ENCODE measurements at places on chromosomes 4 and X.
A peak's percentile ranks its signal among the peaks of the same experiment; 100 is the strongest.

GRCh38 chrX:46707274-46707965 is 51.5 kb downstream of the SLC9A7 start:
- no peak for DNase-seq

GRCh38 chr4:175422331-175422730 is 389.7 kb downstream of the GPM6A start:
- DNase-seq, result no peak

GRCh38 chrX:30308263-30309138 is 689 bp downstream of the NR0B1 start:
- peak; percentile 12 for DNase-seq

GRCh38 chrX:145630081-145630480 is 187.5 kb upstream of the SLITRK2 start:
- DNase-seq, result no peak

DNA sequence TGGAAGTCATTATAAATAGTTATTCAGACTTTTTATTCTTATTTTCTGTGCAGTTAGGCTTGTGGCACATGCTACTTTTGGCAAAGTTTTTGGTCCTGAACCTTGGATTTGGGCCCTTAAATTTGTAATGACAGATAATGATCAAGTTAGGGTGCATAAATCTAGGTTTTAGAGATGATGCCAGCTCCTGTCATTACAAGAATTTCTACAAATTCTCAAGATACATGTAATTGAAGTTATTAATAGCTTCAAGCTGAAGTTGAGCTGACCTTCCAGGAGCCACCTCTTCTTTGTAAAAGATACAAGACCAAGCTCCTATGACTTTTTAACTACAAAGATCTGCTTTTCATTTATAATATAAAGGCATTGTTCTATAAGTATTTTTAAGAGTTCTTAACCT is 255.6 kb upstream of the UGT8 start:
- no peak for DNase-seq

GRCh38 chr4:107561481-107561880 is 158.6 kb downstream of the PAPSS1 start:
- no peak for DNase-seq

DNA sequence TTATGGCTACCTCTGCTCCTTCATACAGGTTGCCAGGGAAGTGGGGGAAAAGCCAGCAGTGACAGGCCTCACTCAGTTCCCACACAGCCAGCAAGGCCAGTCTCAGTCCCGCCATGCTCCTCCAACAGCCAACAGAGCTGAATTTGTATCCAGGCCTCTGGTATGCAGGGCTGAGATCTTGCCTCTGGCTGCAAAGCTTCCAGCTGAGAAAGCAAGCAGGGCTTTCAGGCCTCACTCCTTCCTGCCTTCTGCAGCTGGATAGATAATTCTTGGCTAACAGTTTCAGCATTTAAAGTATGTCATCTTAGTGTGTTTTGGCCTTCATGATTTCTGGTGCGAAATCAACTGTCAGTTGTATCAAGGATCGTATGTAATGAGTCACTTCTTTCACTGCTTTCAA is 103.6 kb downstream of the GNL3L start:
- no peak for DNase-seq

DNA sequence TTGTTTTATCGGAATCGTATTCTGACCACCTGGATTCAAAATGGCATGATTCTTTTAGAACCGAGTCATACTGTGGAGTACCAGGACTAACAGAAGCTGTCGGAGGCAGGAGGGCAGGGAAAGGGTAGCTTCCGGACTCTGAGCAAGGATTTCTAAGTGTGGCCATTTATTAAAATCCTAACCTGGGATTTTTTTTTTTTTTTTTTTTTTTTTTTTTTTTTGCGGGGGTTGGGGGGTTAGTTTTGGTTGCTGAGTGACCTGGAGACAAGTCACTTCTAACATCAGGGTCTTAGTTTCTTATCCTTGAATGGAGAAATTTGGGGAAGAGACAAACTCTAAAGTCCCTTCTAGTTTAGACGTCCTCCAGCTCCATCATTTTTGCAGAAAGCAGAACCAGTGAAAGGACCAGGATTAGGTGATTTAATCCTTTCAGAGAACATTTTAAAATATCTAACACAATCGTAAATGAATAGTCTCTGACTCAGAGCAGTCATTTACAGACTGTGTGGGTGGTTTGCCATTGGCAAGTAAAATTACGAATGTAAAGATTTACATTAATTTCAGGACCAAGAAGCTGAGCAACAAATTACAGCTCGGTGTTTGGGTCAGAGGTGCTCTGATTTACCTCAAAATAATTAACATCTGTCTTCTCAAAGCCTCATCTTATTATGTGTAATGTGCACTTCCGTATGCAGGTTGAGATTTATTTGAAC is 7.3 kb downstream of the SLC25A5 start:
- no peak for DNase-seq

GRCh38 chr4:4539481-4539880 is 2.4 kb downstream of the STX18 start:
- DNase-seq, result no peak

DNA sequence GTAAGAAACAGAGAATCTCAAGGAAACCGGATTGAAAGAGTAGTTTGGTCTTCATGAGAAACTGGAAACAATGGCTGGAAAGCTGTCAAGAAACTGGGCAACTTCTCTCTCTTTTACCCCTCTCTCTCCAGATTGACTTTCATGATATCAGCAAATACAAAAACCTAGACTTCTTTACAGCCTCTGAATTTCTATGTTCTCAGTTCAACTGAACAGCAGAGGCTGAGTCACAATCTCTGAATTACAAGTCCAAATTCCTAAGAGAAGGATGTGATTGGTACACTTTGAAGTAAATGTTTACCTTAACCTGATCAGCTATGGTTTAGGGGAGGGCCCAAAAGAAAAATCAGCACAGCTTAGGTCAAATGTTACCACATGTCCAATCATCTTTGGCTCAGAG is 974.9 kb downstream of the RPA4 start:
- no peak for DNase-seq

- no peak for DNase-seq
Observed at GRCh38 chr4:129355516-129355915, 259.6 kb downstream of the C4orf33 start.

- no peak for DNase-seq
Observed at GRCh38 chrX:28888416-28888815, 301.2 kb downstream of the IL1RAPL1 start.

- no peak for DNase-seq
Observed at GRCh38 chrX:26376037-26376708, 160.2 kb downstream of the MAGEB5 start.

DNA sequence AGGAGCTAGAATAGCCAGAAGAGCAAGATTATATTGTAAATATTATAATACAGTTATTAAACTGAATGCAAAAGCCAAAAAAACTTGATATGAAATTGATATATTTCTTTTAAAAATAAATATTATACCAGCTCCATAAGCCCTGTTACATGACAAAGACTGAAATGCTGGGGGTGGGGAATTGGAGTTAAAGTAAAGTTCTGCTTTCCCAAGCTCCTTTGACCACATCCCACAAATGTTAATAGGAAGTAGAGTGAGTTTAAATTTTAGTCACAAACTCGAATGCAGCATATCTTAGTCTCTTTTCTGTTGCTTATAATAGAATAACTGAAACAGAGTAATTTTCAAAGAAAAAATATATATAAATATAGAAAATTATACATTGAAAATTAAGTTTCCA is 46.9 kb upstream of the NFKB1 start:
- no peak for DNase-seq
